ENCODE measurements at places on chromosomes 2 and 18.

DNA sequence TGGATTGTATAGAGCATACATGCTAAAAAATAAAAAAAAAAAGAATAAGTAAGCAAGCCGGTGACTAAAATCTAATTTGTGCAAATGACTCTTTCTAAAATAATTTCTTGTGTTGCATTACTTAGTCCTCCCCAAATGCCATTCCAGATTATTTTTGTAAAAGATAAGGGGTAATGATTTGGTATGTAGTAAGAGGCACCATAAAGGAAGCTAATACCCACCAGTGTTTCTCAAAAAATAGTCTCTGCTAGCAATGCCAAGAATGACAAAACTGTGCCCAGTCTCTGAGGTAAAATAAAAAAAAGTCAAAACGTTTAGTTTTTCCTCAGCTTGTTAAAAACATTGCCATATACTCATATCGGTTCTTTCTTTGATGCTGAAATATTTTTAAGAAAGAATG, 2.7 kb downstream of the METTL5 start:
- no peak for DNase-seq

DNA sequence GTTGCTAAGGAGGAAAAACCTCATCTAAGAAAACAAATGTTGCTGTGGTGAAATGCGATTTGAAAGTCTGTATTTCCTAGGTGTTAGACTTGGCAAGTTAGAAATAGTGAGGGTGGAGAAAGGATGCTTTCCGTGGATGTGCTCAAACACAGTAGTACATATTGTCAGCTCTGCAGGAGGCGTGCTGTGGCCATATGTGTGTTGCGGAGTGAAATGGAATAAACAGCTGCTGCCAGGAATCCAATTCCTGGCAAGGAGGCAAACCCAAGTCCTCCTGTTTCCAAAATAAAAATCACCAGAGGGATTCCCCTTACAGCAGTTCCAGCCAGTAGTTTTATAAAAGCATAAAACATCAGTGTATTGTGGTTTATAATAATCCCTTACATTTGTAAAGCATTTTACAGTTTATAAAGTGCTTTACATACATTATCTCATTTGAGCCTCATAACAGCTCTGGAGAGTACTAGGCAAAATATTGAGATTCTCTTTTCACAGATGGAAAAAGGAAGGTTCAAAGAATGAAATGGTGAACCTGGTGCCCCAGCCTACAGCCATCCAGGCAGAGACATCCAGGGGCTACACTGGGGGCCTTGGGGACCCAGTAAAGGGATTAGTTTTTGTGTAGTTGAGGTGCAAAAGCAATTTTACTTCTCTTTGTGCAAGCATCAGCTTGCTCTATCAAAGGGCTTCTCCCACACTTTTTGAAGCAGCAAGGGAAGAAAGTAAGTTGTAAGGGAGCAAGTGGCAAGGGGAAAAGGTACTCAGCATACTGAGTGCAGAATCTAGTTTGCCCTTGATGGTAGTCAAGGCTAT, 206.0 kb downstream of the AGPS start:
- DNase-seq = no peak

- no peak for DNase-seq
These were observed 58.0 kb downstream of the DDX1 start for GRCh38 chr2:15649561-15650255.

GRCh38 chr2:64024259-64024949, 5.2 kb upstream of the VPS54 start:
- DNase-seq = no peak

DNA sequence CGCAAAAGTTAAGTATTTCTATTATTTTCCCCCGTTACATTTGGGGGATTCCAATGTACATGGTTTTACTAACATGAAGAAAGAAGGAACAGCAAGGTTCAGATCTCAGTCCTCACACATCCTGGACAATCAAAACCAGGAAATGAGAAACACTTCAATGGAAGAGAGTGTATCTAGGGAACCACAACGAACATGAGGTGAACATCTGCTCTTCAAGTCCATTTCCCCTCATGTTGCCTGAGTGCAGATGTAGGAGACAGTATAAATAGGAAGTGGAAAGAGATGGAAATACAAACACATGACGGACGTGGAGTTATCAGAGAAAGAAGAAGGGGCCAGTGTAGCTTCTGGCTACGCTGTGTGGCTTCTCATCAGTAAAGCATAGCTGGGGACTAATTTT, 52.6 kb downstream of the CHN1 start:
- no peak for DNase-seq

- DNase-seq = no peak
These were observed 212.0 kb downstream of the TNS1 start for GRCh38 chr2:217790681-217791392.

- DNase-seq = no peak
These were observed 24.3 kb upstream of the TFCP2L1 start for GRCh38 chr2:121309323-121309722.

DNA sequence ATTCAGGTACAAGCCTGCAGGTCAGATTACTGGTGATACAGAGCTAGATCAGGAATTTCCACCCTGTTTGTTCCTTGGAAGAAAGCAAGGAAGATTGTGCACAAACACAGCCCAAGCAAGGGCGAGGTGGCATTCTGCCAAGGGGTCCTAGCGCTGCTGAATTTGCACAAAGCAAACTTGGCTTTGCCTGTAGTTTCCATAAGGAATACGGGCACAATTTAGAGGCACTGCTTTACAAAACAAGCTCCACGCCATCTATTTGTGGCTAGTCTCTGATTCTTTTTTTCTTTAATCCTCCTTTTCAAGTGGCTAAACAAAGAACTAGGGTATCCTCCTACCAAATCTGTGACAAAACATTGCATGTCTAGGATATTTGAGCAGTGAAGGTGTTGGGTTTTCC, 195.5 kb upstream of the ACVR2A start:
- DNase-seq = no peak

DNA sequence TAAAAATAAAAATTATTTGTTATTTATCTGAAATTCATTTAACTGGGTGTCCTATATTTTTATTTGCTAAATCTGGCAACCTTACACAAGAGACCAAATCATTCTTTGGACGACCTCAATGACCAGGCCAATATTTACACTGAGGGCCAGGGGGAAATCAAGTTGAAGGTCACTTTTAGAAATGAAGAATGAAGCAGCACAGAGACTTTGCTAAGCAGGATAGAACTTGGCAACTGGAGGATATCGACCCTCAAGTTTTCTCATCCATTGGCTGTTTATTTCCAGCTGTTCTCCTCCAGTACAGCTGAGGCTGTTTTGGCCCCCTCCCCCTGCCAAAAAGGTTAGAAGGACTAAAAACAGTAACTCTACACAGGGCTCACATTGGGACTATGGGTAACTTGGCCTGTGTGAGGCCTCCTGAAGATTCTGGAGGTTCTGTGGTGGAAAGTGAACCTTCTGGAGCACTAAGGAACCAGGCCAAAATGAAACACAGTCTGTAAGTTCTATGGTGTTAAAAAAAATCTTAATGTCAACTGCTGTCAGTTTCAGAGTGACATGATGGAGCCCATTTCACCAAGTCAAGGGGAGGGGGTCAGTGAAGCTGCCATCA, 32.2 kb upstream of the ZFP36L2 start:
- no peak for DNase-seq

GRCh38 chr18:78054801-78055200, 805.2 kb downstream of the GALR1 start:
- no peak for DNase-seq

- DNase-seq = no peak
These were observed 34.0 kb downstream of the LRRTM4 start for GRCh38 chr2:77488141-77488540.

DNA sequence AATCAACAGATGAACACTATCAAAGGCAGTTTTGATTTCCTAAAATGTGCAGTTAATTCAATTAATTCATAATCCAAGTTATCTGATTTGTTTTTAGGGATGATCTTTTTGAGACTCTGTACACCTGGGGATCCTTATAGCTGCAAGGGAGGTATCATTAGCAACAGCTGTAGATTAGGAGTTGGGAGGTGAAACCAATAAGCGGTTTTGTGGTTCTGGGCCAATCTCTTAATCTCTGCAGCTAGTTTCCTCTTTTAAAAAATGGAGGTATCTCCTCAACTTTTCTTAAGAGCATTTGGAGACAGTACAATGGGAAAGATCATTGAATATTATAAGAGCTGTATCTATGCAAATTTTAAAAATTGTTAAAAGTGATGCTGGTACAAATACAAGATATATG, 126.0 kb downstream of the MC4R start:
- DNase-seq = no peak

DNA sequence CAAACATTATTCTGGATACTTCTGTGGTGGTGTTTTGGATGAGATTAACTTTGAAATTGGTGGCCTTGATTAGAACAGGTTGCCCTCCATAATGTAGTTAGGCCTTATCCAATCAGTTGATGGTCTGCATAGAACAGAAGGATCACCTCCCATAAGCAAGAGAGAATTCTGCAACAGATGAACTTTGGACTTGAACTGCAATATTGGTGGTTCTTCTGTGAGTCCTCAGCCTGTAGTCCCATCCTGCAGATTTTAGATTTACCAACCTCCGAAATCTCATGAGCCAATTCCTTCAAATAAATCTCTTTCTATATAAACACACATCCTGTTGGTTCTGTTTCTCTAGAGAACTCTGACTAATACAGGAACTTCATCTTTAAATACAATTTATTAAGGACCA, 81.9 kb downstream of the IRS1 start:
- DNase-seq = no peak

- peak; percentile 15 for DNase-seq
These were observed 495.2 kb upstream of the MEIS1 start for GRCh38 chr2:65939687-65940086.

DNA sequence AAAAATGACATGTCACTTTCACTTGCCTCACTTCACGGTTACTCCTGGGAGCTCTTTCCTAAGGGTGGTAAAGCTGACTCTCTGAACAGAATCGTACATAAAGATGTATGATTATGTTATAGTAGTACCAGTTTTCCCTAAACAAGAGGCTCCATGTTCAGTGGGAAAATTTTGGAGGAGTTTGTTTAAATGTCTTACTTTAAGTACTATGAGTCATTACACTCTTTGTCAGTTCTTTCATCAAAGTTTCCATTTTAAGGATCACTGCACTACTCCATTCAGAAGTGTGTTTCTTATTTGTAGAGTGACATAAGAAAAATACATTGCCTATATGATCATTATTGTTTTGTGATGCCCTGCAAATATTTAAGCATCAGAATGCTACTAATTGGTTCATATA, 121.1 kb upstream of the FIGN start:
- DNase-seq = no peak

- no peak for DNase-seq
These were observed 26.3 kb upstream of the NPC1 start for GRCh38 chr18:23612434-23613090.

DNA sequence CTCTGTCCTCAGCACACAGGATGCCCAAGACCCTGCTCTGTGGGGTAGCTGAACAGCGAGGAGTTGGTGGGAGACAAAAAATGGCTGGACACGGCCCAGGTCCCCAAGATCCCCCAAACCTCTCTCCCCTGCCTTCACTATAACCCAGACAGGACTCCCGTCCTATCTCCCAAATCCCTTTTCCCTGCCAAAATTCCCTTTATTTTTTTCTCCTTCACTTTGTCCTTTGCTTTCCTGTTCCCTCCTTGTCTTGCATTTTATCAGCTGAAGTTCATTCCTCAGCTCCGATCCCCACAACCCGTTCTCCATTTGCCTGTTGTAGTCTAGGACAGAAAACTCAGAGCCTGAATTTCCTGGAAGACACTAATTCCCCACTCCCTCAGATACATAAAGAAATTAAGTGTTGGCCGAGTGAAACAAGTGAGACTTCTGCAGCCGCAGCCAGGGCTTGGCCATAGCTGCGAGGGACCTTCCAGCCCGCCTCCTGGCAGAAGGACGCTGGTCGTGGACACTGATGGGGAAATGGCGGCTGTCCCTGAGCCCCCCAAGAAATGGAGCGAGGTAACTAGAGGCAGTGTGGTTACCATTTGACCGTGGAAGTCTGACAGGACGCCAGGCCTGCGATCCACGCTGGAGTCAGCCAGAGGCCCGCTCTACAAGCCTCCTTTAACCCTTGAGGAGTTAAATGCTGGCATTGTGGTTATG, 173.6 kb downstream of the BCL2 start:
- no peak for DNase-seq

GRCh38 chr2:114543236-114543766, 100.9 kb downstream of the DPP10 start:
- DNase-seq = no peak

- DNase-seq = no peak
These were observed 6.4 kb downstream of the ASPRV1 start for GRCh38 chr2:69955029-69955428.

DNA sequence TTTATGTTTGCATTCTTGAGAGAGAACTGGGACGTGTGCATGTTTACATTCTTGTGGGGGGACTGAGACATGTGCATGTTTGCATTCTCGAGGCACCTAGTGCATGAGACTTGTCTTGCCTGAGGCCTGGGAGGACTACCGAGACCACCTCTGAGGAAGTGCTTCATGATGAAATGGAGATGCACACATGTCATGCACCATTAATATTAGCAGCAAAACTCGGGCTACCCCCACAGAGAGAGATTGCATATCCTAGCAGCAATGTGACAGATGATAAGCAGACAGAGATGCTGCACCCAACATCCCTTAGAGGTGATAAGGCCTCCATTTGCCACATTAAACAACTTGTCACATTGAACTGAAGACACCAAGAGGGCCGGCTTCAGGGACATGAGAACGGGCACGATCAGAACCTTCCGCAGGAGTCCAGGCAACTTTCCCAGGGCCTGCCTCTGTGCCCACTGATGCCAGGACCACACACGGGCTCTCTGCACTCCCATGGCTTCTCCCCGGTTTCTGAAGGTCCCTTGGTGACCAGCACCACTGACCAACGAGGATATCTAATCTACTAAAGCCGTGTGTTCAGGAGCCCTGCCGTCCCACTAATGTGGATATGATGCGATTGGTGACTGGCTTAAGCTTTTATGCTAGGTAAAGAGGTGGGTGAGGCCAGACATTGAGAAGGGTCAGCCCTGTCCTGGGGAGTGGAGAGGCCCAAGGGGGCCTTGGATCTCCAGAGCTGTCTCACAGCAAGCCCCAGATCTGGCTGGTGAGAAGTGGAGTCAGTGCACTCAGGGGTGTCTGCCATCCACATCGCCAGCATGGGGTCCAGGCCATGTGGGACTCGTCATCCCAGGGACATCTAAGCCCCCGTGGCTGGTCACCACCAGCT, 208.3 kb downstream of the NDUFA10 start:
- DNase-seq = no peak

DNA sequence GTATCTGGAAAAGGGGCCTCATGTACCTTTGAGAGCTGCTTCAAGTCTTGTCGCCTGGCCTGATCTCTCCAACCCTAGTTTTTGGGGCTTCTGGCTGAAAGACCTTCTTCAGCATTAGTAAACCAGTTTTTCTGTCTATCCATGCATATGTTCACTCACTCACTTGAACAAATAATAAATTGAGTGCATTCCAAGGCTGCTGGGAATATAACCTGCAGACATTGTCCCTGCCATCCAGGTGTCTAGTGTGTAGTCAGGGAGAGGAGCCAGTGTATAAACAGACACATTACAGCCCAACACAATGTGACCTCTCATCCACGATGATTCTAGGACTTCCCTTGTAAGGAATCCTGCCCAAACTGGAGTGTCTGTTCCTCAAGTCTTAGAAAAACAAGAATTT, 262.1 kb downstream of the PRKCE start:
- DNase-seq = no peak

GRCh38 chr18:78906066-78906465, 73.6 kb upstream of the SALL3 start:
- DNase-seq = no peak

- no peak for DNase-seq
These were observed 21.9 kb downstream of the PELI1 start for GRCh38 chr2:64122358-64122757.

Measured in NCI-H1105 (cell line).